ENCODE measurements at places on chromosomes 12 and 14. TPM values are rescaled to one million over a fixed set of nuclear protein-coding genes. Genes with fewer than 3 reads are reported as not detected.

The SRRM4 gene
- total RNA-seq = not detected

The HOXC12 gene
- total RNA-seq = not detected

The TAS2R20 gene
- total RNA-seq = 0.64 TPM

The HSP90AA1 gene
- total RNA-seq = 546 TPM

The CCDC197 gene
- total RNA-seq = not detected

The ERBB3 gene
- 29.6 TPM for total RNA-seq

The TSPAN11 gene
- under 0.01 TPM for total RNA-seq

The RNU4-1 gene
- under 0.01 TPM for total RNA-seq

The MYO1H gene
- total RNA-seq = not detected

The HOXC9 gene
- 0.72 TPM for total RNA-seq

The NRL gene
- total RNA-seq = 0.96 TPM

The TSHR gene
- total RNA-seq = not detected

The LMO3 gene
- under 0.01 TPM for total RNA-seq
